Stimulated activated CD8-positive, alpha-beta memory T cell treated with anti-CD3 and anti-CD28 coated beads, Interleukin-4, amount 100 ng/mL, for 1 hour (primary cell): ENCODE measurements at places on chromosomes 1 and 21.

- no peak for DNase-seq
These were observed 48.2 kb downstream of the SYT2 start for GRCh38 chr1:202662081-202662480.

DNA sequence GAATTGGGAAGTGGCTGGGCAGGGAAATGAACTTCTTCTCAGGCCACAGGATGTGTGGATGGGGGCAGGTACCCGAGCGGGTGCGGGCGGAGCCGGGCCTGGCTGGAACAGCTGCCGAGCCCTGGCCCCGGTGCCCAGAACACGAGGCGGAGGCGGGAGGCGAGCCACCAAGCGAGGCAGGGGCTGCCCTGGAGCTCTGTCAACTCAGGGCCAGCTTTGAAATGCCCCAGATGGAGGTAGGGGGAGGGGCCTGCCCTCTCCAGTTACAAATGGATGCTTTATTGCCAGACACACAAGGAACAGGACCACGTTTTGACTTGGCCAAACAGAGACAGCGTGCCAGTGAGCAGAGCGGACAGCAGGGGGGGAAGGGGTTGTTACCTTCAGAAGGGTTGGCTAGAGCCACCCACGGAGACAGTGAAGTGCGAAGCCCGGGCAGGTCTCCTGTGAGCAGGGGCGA lies 240.4 kb downstream of the SDCCAG8 start:
- DNase-seq, result no peak

GRCh38 chr1:194366705-194367104 lies 1180.3 kb upstream of the B3GALT2 start:
- no peak for DNase-seq

DNA sequence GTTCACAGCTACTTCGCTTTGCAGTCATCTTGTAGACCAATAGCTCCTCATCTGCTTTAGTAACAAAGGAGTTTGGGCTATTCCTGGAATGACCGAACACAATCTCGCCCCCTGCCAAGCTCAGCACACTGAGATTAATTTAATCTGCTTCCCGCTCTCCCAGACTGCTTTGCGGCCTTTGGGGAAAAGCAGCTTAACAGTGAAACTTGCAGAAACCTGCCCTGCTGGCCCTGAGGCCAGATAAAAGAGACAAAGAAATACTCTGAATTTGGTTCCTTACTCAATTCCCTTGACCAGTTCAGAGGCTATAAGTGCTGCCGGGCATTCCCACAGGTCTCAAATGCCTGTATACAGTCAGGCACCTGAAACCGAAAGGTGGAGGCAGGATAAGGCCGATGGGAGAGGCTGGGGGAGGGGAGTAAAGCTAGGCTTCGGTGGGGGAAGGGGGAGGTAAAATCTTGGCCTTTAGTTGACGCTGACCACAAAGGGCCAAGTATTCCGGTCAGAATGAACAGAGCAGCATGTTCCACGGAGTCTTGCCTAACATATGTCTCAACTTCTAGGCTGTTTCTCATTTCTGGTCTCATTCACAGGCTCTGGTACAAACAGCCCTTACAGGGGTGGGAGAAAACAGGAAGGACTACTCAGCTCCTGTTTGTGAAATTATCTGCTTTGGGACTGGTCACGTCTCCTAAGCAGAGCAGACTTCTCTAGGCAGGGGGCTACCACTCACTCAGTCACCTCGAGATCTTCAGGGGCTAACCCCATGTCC lies 17.7 kb upstream of the A3GALT2 start:
- DNase-seq, result no peak

DNA sequence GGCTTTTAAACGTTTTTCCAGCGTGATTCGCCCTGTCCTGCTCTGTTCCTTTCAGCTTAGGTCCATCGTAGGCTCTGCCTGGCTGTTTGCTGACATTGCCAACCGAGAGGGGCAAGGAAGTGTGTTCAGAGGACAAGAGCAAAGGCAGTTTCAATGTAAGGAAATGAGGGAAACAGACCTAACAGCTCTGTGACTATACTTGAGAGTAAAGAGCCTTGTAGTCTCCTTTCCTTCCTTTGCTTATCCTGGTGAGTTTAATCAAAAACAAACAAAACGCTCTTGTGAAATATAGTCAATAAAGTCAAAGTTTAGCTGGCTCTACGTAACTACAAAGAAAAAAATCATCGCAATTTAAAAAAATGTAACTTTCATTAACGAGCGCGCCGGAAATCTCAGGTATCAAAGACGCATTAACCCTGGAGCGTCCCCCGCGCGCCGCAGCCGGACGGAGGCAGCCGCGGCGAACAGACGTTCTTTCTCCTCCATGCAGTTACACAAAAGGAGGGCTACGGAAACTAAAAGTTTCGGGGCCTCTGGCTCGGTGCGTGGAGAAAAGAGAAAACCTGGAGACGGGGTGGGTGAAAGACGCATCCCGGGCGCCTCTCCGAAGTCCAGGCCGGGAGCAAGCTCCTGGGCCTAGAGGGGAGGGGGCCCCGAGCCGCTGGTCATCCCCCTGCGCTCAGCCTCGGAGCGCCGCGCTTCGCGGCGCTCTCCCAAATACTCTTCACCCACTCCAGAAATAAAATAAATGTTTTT lies 617 bp upstream of the ADGRL2 start:
- DNase-seq, result no peak

DNA sequence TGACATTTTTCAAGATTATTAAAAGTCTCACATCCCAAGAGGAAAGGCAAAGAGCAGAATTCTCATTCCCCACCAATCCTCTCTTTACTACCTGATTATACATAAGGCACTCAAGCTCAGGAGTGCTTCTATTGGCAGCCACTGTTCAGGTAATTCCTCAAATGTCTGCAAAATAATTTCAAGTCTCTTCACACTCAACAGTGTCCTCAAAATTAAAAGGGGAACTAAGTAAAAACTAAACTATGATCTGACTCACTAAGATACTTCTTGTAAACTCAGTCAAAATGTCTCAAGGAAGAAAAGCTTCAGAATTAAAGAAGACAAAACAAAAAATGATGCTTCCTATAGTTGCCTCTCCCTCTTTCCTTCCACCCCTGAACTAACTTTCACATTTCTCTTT lies 135.6 kb downstream of the GPATCH2 start:
- DNase-seq, result no peak

- DNase-seq, result no peak
These were observed 14.0 kb upstream of the FAAP20 start for GRCh38 chr1:2208309-2209239.

GRCh38 chr1:186078245-186078644 lies 296.8 kb downstream of the TPR start:
- no peak for DNase-seq

DNA sequence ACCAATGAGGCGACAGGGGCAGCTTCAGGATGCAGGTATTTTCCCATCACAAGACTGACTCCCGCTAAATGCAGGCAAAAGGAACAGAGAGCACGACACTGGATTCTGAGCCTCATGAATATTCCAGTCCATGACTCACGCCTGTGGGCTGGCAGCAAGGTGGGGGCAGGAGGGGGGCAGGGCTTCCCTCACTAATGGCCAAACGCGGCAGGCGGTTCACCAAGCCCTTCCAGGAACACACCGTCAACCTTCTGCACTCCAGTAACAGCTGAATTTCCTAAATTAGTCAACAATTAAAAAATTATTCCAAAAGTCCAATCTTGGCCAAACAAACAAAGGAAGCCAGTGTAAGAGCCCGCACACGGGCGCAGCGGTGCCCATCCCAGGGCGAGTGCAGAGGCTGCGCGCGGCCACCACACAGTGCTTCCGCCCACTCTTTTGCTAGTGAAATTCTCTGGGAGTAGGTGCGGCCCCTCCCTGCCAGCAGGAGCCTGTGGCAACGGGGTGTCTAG lies 12.5 kb upstream of the GPR153 start:
- no peak for DNase-seq

DNA sequence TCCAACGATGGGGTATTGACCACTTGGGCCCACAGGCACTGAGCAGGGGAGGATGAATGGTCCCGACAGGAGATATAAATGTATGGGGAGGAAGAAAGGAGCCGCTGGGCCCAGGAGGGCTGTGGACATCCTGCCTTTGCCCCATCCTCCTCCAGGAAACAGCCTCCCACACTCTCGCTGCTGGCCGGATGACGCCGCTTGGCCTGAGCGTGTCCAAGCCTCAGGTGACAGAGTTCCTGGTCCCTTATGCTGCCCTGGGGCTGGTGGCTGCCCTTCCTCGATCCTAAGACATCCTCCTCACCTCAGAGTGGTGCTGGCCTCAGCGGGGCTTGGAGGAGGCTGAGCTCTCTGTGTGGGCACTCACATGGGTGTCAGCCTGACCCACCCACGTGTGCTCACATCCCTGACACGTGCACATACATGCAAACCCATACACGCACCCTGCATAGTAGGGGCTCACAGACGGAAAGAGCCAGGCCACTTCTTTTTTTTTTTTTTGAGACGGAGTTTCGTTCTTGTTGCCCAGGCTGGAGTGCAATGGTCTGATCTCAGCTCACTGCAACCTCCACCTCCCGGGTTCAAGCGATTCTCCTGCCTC lies 5.9 kb upstream of the SERINC2 start:
- DNase-seq, result no peak

GRCh38 chr21:46307625-46308024 lies 16.0 kb downstream of the C21orf58 start:
- DNase-seq, result no peak
